ENCODE measurements at places on chromosomes 3 and 15.

DNA sequence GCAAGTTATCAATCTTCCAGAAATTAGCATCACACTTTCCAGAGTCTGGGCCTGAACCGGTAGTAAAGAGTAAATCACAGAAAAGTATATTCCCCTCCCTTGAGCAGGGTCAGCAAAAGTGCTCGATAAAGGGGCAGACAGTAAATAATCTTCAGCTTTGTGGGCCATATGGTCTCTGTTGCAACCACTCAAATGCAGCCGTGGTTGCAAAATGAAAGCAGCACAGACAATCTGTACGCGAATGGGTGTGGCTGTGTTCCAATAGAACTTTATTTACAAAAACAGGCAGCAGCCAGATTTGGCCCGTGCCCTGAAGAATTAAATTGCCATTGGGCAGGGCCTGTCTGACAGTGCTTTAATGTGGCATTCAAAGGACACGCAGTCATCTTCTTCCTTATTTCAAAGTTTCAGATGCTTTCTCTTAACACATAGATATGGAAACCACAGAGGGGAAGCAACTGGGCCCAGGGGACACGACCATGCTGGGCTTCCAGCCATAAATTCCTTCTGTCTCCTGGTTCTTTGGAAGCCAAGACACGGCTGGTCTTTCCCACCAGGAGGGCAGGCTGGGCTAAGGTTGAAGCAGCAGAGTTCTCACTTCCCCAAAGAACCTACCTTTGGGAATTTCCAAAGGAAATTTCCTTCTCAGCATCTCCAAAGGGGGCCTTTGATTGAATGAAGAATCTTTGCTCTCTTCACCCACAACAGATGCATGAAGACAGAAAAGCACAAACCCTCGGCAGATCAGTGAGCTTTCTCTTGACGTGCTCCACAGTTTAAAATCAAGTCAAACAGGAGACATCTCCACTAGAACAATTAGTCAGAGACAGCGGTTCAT lies 489.8 kb upstream of the PROK2 start:
- DNase-seq, result no peak

DNA sequence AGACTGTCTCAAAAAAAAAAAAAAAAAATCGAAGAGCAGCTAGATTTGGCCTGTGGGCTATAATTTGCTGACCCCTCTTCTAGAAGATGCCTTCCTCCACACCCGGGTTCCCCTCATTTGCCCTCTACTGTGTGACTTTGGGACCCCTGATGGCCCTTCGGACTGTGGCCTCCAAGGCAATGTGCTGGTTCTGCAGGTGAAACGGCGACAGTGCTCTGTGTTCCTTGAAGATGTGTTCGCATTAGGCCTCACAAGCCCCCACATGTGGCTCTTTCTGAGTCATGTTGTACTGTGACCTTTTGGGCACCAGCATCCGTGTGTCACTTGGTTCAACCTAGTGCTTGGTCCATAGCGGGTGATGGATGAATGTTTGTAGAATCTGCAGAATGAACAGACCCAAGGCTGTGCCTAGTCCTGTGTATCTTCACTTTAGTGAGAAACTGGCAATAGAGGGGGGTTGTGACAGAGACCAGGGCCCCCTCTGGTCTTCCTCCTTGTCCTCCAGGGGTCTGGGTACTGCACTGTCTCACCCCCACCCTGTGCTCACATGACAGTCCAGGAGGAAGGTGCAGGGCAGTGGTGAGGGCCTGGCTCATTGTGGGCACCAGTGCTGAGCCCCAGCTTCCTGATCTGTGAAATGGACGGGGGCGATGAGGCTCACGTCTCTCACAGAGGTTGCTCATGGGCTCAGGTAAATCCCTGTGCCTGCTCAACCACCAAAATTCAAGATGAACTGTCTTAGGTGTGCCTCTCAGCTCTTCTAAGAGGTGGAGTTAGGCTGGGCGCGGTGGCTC lies 22.7 kb downstream of the GOLGA6L2 start:
- no peak for DNase-seq

GRCh38 chr3:183572935-183573334 lies 17.4 kb upstream of the KLHL6 start:
- DNase-seq, result no peak

DNA sequence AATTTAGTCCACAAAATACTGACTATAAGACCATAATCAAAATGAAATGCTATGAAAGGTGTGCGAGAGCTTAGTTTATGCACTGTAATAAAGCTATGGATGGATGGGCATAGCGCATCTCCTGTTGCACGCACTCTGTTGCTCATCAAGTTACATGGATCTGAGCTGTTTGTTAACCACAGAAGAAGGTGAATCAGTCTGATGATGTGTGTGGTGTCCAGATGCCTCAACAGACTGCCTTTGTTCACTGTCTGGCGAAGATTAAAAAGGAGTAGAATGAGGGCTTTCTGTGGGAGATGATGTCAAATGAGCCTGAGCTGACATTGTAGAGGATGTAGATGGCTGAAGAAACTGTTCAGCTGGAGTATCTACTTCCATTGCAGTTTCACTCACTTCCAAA lies 36.1 kb downstream of the NSMCE3 start:
- no peak for DNase-seq

- DNase-seq, result no peak
Observed at GRCh38 chr3:195204360-195205163, 66.4 kb downstream of the XXYLT1 start.

DNA sequence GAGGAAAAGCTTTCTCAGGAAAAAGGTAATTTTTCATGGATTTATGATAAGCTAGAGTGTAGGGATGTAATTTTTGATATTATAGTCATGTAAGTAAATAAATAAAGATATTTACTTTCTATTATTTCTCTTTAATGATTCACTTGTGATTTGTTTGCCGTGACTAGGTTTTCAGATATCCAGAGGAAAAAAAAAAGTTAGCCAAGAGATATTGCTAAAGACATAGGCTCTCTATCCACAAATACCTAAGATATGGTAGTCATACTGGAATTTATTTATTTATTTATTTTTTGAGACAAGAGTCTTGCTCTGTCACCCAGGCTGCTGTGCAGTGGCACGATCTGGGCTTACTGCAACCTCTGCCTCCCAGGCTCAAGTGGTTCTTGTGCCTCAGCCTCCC lies 59.9 kb downstream of the AP4E1 start:
- no peak for DNase-seq

DNA sequence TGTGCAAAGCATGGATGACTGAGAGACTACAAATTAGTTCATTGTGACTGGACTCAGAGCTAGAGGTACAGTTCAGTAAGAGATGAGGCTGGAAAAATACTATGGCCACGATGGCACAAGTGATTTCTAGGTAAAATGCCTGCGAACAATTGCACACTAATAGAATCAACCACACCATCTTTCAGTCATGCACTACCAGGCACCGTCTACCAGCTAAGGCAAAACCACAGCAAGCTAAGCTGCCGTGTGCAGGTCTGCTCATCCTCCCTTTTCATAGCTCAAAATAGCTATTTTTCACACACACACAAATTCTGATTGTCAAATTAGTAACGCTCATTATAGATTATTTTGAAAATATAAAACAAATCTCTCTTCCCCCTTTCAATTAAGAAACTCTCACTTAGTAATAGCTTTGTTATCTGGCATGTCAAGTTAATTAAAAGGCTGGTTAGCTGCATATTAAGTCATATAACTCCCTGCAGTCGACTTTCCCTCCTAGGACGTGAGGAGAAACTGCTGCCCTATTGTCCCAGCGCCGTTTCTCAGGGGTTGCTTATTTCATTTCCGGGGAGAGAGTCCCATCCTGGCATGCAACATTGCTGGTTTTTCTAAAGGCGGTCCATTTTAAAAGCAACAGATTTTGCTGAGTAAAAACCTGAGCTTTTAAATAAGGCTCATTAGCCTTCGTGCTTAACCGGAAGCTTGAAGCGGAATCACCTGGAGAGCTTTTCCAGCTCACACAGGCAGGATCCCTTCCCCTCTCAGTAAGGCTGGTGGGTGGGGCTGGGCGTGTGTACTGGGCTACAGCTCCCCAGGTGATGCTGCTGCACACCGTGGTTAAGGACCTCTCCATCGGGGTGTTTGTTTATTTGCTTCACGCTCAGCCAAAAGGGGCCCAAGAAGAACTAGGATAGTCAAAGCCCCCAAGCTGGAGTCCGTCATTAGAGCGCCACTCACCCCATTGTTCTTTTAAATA lies 16.9 kb upstream of the MEX3B start:
- DNase-seq, result no peak

DNA sequence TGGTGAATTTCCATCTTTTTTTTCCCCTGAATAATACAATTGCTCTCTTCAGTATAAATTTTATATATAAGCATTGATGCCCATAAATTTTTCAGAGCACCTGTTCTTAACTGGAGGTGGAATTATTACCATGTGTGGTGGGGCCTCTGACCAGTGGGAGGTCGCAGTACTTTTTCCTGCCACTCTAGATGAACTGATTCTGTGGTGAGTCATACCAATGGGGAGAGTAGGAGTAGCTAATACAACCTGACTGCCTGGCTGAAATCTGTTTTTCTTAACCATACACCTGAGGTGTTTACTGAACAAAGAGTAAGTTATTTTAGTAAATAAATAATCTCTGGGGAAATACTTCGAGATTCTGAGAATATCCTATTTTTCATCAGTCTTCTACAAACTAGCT lies 67.2 kb downstream of the UNC13C start:
- no peak for DNase-seq

DNA sequence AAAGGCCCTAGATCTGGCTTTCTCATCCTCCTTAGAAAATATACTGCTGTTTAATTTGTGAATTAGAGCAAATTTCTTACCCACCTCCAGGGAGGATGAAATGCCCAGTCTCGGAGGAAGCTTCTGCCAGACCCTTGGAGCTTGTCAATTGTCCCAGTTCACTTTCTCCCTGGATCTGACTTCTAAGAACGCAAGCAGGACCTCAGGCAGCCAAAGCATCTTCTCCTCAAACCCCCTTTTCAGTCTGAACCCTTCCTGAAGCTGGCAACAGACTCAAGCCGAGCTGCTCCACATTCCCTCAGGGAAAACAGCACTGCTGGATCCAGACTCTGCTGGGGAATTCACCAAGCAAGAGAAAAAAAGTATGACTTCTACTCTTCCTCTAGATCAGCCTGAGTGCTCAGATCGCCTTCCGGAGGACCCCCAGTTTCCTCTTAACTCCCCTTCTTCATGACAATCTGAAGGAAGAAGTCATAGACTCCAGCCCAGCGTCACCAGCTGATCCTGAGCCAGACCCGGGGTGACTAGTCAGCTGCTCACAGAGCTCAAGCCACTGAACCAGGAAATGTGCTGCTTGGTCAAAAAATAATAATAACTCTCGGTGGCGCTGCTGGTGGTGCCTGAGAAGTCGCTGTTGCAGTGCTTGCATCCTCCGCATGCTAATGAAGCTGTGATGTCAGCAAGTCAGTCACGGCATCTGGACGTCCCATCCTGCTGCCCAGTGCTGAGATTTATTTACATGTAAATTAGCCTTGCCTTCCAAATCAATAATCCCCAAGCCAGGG lies at the start of gene PRICKLE2:
Gene PRICKLE2 (minus strand): TSS at position 641 of the 785 bp plus-strand sequence. CDS start 26,539 bp downstream, outside the sequence.
- no peak for DNase-seq

GRCh38 chr3:72255791-72256559 lies 471.0 kb upstream of the PROK2 start:
- DNase-seq, result no peak

DNA sequence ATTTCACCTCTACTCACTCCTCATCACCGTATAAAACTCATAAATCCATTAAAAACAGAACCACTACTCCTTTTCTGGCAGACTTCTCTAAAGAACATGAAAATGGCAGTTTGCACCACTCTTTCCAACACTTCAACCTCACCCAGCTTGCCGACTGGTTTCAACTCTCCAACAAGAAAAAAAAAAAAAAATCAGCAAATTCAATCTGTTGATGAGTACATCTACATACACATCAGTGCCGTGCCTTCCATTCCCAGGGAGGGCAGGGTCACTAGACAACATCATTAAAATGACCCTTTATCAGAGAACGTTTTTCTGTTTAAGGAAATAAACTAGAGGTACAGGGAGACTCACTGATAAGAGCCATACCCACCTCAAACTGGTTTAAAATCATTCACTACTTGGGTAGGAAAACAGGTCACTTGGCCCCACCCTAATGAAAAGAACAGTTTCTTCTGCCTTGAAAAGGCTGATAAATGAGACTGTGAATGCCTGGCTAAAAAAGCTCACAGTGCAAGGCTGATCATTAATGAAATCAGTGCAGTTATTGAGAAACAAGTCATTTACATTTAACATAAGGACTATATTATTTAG lies 6.0 kb downstream of the ANXA2 start:
- no peak for DNase-seq

Measured in GM12892 (cell line).